Stimulated activated CD8-positive, alpha-beta memory T cell treated with anti-CD3 and anti-CD28 coated beads, Interleukin-4, amount 100 ng/mL, for 4 hours (primary cell): ENCODE measurements at places on chromosomes 12 and 14.

DNA sequence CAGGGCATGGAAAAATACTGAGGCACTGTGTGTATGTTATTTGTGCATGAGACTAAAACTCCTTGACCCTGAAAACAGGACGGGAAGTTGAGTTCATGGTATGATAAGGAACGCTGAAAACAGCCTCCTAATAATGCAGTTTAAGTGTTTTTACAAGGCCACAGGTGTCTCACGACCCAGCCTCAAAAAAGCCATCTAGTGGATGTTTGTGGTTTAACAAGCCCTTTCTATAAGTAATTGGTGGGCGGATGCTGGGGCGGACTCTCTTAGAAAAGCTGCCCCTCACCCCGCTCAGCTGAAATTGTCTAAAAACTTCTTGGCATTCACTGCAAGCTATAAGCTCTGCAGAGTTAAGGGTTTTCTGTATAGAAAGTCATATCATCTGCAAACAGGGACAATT is 184.5 kb downstream of the NUBPL start:
- no peak for DNase-seq

GRCh38 chr12:132373901-132374611 is 44.7 kb upstream of the GALNT9 start:
- no peak for DNase-seq

DNA sequence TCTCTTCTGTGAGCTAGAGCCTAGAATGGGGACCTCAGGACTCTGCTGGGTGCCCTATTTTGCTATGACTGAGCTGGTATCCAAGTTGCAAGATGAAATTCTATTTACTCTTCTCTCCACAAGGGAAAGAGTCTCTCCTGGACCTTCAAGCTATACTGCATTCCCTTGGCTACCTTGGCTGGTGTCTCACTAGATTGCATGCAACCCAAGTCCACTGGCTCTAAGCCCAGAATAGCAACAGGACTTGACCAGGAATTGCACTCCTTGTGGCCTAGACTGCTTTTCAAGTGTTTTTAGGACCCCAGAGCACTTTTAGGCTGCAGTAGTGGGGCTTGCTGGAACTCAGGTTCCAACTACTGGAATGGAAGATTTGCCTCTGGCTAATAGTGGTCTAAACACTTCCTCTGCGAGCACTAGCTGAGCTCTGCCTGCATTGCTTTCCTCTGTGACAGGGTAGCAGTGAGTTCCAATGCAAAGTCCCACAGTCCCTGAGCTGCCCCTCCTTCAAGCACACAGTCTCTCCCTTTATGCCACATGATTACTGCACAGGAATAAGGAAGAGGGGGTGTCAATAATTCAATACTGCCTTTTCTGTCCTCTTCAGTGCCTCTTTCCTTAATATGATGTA is 1009.1 kb upstream of the FLRT2 start:
- no peak for DNase-seq

GRCh38 chr14:22463763-22464173 is 125.3 kb downstream of the DAD1 start:
- DNase-seq = no peak

GRCh38 chr12:91890742-91891141 is 254.9 kb downstream of the BTG1 start:
- DNase-seq = no peak

DNA sequence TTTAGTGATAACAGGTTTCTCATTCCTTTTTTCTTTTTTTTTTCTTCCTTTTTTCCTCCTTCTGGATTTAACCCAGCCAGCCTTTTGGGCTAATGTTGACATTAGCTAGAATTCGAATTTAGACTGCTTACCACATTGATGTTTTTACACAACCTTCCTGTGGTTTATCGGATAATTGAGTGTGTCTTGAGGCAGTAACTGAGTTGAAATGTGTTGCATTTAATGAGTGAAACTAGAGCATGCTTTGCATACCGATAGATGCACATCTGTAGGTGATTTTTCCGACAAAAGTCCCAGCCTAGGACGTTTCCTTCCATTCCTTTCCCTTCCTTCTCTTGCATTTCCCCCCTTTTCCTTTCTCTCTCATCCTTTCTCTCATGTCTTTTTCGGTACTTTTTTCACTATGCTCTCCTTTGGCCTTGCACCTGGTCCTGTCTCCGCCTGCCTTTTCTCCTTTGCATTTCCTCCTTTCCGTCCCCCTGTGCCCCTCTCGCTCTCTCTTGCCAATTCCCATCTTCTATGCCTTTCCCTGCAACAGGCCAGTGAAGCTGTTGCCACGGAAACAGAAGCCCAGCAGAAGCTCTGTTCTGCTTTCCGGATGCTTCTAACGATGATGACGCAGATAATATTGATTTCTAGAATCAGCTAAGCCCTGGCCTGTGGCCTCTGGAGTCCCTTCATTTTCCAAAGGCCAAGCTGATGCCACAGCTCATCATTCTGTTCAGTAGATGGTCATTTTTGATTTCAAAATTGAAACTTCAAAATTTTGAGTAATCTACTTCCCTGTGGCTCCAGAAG is 76.1 kb downstream of the SLC25A47 start:
- DNase-seq = no peak

DNA sequence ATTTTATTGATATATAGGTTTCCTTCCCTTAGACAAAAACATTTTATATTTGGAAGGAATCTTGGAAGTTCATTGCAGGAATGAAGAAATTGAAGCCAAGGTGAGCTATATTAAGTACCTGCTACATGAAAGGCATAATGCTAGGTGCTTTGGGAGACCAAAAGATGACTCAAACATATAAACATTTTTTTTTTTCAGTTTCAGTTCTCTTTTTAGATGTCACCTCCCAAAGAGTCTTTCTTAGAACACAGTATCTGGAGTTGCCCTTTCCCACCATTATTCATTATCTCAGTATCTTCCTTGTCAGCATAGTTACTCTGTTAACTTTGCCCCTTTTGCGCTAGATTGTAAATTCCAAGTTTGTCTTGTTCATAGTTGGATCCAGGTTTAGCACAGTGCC is 1.1 kb downstream of the LIN52 start:
- no peak for DNase-seq

GRCh38 chr14:71588028-71588427 is 344.2 kb upstream of the RGS6 start:
- DNase-seq = no peak

DNA sequence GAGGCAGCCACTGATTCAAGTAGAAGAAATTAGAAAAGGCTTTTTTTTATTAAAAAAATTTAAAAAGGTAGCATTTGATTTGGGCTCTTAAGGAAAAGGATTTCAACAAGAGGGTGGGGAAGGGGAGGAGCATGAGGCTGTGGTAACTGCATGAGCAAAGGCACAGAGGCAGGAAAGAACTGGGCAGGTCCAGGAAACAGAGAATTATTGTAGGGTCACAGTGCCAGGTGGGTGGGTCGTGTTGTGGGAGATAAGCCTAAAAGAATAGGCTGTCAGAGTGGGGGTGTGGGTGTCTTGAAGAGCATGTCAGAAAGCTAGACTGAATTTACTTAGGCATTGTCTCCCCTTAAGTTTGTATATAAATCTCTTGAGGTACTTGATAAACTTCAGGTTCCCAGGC is 7.8 kb downstream of the LIMA1 start:
- DNase-seq = no peak

GRCh38 chr14:74592476-74593201 is 19.4 kb downstream of the LTBP2 start:
- no peak for DNase-seq

GRCh38 chr14:61973981-61974380 is 211.8 kb downstream of the SNAPC1 start:
- no peak for DNase-seq

DNA sequence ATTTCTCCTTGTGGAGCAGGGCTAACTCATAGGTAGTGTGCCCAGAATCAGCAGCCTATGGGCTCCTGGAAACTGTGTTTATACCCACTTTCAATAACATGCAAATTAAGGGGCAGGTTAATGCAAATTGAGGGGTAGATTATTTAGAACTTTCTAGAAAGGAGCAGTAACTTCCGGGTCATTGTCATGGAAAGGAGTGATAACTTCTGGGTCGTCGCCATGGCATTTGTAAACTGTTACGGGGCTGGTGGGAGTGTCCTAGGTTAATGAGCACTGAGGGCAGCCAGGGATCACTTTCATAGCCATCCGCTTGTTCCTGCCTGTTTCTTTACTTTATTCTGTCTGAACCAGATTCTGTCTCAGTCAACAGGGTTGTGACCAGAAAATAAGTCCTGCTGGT is 143.3 kb upstream of the RFLNA start:
- no peak for DNase-seq

- no peak for DNase-seq
These were observed 6.0 kb upstream of the SHMT2 start for GRCh38 chr12:57223191-57224165.

DNA sequence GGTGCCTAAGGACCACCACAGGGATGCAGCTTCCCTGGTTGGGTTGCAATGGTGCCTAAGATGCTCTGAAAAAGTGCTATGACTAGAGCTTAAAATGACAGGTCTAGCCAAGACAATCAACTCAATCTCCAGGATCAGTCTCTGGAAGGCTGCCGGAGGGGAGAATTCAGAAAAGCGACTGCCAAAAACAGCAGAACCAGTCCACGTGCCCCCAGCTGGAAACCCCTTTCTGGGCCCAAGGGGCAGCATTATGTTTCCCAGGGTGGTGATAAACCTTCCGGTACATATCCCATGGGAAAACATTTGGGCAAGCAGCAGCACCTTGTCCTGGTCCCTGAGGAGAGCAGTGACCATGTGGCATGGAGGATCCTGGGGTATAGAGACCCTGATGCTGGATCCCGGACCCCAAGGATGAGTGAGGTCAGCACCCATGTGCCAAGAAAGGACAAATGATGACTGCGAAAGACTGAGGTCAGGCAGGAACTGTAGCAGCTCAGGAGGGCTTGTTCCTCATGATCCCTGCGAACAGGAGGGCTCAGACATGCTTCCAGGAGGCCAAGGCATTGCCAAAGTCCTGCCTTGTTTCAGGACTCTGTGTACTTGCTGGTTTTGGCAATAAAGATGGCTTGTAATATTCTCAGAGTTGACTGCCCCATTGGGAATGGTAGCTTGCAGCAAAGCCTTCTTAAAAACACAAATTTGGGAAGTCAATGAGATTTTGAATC is 49.9 kb upstream of the LTBP2 start:
- DNase-seq = no peak

DNA sequence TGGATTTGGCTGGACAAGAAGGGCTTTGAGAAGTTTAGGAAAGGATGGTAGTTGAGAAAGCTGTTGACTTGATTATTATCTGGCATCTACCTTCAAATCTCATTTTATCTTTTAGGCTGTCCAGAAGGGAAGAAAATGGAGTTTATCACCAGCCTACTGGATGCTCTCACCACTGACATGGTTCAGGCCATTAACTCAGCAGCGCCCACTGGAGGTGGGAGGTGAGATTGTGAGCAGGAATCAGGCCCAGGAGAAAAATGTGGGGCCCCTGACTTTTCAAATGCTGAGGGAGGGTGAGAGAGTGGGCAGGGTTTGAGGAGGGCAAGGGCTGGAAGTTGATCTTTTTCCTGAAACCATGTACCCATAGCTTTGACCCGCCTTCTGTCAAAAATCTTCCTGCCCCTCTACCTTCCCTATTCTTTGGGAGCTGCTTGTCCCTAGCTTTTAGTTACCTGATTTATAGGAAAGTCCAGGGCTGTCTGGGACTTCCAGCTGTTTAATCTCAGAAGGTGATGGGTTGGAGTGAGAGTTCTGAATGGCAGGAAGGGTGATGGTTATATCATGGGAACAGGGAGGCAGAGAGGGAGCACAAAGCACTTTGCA is 134.2 kb downstream of the SMOC1 start:
- DNase-seq = no peak

DNA sequence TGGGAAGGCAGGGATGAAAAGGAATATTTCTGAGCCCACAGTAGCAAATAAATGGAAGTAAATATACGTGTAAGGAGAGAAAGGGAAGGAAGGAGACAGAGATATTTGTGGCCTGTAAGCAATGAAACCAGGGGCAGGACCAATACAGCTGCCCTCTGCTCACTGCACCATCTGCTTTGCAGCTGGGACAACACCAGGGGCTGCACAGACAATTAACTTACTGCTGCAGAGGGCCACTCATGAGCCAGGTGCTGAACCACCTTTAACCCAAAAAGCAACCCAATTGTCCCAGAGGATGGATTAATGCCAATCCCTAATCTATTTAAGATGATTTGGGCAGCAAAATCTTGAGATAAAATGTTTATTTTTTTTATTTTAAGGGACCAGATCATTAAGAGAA is 30.6 kb upstream of the TMX1 start:
- DNase-seq = no peak

- no peak for DNase-seq
These were observed 42.7 kb downstream of the CDC42BPB start for GRCh38 chr14:103014466-103015228.

DNA sequence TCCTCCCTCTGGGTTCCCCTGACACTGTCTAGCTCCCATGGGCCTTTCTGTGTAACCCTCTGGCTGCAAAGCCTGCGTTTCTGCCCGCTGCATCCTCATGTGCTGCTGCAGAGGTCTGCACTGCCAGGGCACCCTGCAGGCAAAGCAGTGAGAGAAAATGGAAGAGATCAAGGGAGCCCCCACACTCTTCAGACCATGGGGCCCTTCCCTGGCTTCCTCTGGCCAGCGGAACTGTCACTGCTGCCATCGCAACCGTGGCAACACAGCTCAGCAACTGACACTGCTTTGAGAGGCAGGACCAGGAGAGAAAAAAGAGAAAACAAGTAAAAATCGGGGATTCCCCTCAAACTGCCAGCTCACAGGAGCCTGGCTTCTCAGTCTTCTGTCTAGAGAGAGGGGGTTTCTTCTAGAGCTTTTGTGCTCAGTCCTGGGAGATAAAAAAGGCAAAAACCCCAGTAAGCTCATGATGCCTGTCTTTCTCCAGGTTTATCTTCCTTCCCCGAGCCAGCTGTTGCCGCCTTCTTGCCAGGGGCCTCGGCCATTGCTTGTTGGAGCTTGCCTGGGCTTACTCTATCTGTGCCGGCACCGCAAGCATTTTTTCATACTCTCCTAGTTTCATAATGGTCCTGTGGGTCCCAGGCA is 38.9 kb downstream of the C14orf132 start:
- DNase-seq = no peak

DNA sequence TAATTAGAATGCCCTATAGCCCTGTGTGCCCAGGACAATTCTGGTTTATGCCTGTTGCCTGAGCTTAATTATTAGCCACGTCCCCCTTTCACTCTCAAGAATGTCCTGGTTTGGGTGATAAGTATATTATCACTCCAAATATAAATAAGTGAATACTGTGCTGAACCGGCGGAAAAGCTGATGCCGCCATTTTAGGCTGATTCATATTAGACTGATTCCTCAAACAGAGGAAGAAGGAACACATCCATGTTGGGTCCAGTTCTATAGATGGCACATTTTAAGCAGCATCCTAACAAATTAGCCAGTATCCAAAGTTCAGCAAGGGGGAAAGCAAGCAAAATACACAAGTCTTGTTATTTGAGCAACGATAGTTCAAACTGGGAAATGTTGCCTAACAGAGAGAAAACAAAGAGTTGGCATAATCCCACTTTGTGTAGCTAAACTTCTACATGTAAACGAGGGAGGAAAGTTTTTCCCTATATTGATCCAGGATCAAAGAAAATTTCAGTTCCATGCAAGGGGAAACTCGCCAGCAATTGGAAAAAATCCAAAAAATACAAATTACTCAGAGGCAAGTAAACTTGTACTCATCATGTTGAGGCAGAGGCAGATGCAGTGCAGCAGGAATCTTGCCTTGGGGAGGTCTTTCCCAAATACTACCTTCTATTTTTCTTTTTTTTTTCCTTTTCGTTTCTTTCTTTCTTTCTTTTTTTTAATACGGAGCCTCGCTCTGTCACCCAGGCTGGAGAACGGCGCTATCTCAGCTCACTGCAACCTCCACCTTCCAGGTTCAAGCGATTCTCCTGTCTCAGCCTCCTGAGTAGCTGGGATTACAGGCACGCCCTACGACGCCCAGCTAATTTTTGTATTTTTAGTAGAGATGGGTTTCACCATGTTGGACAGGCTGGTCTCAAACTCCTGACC is 96.2 kb downstream of the ITPR2 start:
- DNase-seq = no peak
